ENCODE measurements at places on chromosomes 4 and X. TPM values are rescaled to one million over a fixed set of nuclear protein-coding genes. Genes with fewer than 3 reads are reported as not detected.

PTPN13 gene
- 12.5 TPM for total RNA-seq

DNA sequence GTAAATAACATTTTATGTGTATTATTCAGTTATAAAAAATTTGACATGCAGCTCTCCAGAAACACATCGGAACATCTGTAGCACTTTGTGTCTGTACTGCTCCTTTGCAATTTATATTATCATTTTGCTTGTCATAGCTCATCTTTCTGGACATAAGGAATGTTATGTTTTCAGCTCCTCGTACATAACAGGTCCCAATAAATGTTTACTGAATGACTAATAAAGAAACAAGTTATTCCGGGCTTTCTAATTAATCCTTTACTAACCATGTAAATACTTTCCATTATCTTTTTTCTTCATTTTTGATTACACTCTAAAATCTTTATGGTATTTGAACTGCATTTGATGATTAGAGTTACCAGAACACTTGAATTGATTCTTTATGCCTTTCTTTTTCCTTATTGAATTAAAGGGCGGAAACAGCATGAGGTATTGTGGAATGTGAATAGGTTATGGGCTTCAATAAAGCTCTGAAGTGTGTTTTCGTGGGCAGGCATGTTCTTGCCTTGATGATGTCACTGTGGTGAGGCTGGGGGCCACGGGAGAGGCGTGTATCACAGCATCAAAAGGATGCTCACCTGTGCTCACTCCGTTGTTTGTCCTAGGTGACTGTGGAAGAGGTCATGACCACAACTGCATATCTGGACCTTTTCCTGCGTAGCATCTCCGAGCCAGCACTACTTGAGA is 131.6 kb downstream of the GATB start:
- no peak for DNase-seq

PLXNB3 gene
- total RNA-seq = 14.3 TPM

GRCh38 chr4:56757821-56758411 is 63.6 kb downstream of the SPINK2 start:
- peak; percentile 69 for DNase-seq

PAGE2 gene
- total RNA-seq = not detected

Data from Panc1 (cell line).